ENCODE measurements at places on chromosomes 5 and 9.

DNA sequence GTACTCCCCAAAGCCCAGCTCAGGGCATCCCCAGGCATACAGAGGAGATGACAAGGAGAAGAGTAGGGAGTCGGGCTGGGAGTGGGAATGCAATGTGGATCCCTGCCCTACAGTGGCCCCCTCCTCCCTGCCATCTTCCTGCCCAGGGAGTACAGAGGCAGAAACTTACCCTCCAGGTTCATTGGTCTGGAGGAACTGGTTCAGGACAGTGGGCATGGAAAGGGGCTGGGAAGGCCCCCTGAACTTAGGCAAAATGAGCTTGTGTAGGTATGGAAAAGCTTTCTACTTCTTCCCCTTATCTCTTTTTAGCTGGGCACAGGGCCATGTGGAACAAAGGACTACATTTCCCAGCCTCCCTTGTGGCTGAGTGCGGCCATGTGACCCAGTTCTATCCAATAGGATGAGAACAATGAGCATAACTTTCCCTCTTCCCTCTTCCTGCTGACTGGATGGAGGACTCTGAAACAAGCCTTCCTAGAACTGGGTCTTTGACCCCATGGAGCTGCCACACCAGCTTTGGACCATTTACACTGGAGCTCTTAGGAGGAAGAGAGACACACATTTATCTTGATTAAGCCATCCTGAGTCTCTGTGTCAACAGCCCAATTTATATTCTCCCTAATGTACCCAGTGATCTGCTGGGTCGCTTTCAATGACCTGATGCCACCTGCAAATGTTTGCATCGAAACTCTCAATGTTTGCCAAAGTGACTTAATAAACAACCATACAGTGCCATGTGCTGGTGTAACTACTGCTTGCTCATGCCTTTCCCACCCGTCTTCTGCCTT is 25.0 kb upstream of the HMCN2 start:
- DNase-seq: peak; percentile 70

GRCh38 chr5:132268769-132269551 is 11.5 kb downstream of the PDLIM4 start:
- no peak for DNase-seq

GRCh38 chr9:133771486-133772482 is 33.6 kb upstream of the SARDH start:
- no peak for DNase-seq

- no peak for DNase-seq
Observed at GRCh38 chr5:42381973-42382372, 41.3 kb upstream of the GHR start.

DNA sequence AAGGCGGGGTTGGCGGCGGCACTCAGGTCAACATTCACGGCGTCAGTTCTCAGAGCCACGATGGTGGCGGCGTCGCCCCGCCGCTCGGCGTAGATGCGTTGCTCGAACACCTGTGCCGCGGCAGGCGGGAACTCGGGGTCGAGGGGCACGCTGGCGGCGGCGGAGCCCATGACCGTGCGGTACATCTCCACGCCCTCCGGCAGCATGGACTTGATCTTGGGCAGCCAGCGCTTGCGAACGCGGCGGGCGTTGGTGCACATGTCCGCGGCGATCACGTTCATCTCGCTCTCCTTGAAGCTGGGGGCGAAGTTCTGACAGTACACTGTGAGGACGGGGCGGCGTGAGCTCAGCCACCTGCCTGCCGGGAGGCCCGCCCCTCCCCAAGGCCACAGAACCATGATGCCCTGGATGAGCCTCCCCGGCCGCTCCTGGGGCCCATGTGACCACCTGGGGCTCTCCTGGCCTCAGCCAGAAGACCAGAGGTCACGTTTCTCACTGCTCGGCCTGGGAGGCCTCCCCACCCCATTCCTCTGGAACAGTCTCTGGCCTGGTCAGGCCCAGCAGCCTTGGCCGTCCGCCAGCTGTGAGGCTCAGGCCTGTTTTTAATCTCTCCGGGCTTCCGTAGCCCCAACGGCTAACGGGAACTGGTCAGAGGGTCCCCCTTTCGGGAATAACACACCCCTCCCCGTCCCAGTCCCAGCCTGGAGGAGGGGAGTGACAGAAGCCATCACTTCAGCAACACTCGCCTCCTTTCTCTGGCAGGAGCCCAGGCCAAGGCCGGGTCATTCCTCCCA is 50.7 kb upstream of the UBAC1 start:
- no peak for DNase-seq

DNA sequence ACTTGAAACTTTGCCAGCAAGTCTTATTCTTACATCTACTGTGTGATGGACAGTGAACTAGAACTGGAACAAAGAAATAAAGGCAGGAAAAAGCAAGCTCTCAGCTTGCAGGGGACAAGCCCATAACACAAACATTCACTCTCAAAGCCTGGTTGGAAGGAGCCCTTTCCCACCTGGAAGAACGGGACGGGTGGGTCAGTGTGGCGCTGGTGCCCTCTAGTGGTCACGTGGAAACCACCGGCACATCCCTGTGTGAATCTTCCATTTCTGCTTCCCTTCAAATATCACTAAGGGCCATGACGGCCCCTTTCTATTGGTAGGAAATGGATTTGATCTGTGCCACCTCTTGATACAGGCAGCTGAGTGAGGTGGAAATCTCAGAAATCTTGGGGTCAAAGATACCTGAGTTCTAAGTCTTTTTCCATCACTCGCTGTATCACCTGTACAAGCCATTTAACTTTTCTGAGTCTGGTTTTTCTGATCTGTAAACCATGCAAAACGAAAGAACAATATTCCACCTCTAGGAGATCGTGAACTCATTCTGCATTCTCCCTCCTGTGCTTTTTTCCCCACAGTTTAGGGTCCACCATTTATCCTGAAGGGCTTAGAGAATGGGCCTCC is 211.6 kb downstream of the MSX2 start:
- DNase-seq: peak; percentile 30

DNA sequence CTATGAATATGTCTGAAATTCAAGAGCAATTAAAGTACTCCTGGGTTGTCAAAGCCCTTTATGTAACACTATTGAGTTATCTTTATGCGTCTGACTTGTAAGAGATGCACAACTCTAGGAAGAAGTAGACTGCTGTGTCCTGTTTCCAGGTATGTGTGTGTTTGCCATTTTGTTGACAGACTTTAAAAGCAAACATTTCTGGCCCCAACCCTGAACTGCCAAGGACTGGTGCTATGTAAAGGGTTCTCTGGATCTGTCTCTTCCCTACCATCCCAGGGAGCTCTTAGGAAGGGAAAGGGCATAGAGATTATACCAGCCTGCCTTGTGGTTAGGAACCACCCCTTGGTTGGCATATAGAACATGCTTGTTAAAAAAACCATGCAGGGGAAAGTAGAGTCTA is 12.1 kb downstream of the SLC22A5 start:
- no peak for DNase-seq

DNA sequence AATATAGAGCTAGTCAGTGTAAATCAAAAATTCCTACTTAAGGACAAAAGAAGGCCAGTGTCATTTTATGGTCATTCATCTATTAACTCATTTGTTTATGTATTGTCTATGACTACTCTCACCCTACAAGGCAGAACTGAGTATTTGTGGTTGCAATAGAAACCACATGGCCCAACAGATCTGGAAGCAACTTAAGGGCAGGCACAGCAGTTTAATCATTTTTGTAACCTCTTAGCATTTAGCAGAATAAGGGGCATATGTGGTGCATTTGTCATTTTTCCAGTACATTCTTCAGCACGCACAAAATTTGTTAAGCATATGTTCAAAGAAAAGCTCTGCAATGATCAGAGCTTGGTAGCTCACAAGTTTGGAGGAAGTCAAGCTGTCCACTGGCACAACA is 1.1 kb downstream of the FKBP15 start:
- no peak for DNase-seq

DNA sequence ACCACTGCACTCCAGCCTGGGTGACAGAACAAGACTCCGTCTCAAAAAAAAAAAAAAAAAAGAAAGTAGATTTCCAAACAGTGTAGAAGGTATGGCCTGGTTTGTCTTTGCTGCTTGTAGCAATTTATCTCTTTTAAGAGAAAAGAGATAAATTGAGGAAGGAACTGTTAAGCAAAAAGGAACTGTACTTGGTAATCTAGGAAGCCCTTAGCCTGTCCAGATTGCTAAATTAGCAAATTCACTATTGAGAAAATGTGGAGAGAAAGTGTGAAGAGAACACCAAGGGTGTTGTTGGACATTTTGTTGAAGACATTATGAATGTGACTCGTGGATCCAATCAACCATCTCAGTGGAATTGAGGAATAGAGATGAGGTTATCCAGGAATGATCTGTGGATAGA is 13.0 kb upstream of the SUSD3 start:
- DNase-seq: no peak

GRCh38 chr9:269081-269711 is 54.5 kb downstream of the DOCK8 start:
- DNase-seq: no peak

- DNase-seq: no peak
Observed at GRCh38 chr5:95238560-95239325, 46.2 kb downstream of the MCTP1 start.

DNA sequence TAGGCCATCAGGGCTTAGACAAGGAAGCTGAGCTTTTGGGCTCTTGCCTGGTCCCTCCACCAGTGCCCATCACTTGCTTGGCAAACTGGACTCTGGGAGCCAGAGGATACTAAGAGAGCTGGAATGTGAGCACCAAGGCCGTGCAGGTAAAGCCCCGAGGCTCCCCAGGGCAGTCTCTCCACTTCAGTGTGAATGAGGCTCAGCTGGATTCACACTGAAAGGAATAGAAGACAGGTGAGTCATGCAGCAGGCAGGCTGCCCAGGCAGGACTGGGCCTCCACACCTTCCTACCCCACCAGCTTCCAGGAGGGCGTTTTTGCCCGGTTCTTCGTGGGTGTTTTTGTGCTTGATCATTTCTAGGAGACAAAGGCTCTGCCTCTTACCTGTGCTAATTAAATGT is 7.3 kb upstream of the CTSV start:
- DNase-seq: peak; percentile 5
